ENCODE measurements at places on chromosomes 2 and 18. TPM values are rescaled to one million over a fixed set of nuclear protein-coding genes. Genes with fewer than 3 reads are reported as not detected.

- no peak for DNase-seq
Measured at GRCh38 chr18:66271962-66272361, 331.9 kb downstream of the CDH19 start.

QPCT gene
- polyA plus RNA-seq = 17.7 TPM

DNA sequence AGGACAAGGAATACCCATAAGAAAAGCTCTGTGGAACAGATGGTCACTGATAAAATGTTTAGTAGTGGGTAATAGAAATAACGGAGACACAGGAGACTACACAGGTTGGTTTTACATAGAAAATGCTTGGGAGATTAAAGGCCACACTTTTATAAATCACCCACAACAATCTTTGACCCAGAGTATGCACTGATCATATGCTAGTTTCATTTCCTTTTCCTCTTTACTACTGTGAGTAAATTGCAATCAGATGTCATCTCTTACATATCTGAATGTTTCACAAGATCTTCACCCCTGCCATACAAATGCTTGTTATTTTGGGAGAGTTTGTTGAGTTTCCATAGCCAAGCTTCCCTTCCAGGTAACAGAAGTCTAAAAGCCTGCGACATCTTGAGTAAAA lies 978.4 kb upstream of the KLHL29 start:
- no peak for DNase-seq

GRCh38 chr18:71754246-71754645 lies 789.9 kb downstream of the CBLN2 start:
- no peak for DNase-seq

- DNase-seq = no peak
Measured at GRCh38 chr2:189551808-189552207, 28.8 kb downstream of the SLC40A1 start.
